Sciatic nerve (tissue), 2 donors: ENCODE measurements at places on chromosomes 11 and 22.

GRCh38 chr11:124481365-124482323 lies 36.1 kb upstream of the OR8B8 start:
- DNase-seq: no peak

GRCh38 chr11:130304651-130305050 lies 10.1 kb downstream of the ZBTB44 start:
- no peak for DNase-seq

GRCh38 chr11:106400949-106401570 lies 323.6 kb downstream of the AASDHPPT start:
- no peak for DNase-seq

DNA sequence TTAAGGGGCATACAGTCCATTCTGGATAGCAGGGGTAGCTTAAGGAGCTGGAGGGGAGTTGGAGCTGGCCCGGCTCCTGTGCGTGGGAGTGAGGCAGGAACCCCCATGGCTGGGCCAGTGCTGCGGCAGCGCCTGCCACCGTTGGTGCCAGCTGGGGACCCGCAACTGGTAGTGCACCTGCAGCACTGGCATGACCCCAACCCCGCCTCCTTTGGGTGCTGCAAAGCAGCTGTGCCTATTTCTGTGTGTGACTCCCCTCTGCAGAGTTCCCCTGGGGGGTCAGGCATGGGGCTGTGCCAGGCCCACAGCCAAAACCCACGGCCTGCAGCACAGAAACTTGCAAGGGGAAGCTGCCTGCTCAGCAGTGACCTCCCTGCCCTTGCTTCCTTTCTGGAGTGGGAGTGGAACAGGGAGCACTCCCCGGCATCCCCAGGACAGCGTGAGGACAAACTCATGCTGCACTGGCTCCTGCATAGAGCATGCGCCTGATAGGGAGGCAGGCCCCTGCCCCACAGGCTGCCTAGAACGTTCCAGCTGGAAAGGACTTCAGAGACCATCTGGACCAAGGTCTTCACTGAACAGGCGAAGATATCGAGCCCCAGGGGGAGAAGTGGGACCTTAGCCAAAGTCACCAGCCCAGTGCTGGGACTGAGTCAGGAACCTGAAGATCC lies 26.2 kb upstream of the RAB1B start:
- no peak for DNase-seq

DNA sequence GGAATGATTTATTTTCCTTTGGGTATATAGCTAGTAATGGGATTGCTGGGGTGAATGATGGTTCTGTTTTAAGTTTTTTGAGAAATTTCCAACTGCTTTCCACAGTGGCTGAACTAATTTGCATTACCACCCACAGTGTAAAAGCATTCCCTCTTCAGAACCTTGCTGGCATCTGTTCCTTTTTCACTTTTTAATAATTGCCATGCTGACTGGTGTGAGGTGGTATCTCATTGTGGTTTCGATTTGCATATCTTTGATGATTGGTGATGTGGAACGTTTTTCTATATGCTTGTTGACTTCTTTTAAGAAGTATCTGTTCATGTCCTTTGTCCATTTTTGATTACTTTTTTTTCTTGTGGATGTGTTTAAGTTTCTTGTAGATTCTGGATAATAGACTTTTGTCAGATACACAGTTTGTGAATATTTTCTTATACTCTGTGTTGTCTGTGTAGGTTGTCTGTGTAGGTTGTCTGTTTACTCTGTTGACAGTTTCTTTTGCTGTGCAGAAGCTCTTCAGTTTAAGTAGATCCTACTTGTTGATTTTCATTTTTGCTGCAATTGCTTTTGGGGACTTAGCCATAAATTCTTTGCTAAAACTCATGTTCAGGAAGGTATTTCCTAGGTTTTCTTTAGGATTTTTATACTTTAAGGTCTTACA lies 291.8 kb upstream of the DDI1 start:
- DNase-seq: no peak

DNA sequence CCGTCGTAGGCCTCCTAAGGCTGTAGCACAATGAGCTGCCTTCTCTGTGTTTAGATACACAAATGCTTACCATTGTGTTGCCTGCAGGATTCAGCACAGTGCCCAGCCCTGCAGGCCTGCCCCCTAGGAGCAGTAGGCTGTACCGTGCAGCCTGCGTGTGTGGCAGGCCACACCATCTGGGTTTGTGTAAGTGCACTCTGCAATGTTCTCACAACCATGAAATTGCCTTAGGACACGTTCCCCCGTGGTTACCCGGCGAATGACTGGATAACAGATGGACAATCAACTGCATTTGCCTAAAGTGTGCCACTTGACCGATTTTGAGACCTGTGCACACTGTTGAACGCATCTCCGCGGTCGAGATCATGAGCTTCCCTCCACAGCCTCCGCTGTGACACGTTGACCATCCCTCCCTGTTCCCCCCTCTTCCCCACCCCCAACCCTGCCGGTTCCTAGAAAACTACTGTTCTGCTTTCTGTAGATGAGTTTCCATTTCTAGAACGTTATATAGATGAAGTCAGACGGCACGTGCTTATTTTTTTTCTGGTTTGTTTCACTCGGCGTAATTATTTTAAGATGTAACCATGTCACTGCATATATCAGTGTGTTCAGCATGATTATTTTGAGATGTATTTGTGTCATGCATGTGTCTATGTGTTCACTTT lies 22.2 kb upstream of the CTSD start:
- DNase-seq: peak; percentile 63

GRCh38 chr11:40140560-40140959 lies 1318.9 kb downstream of the LRRC4C start:
- no peak for DNase-seq

- no peak for DNase-seq
Measured at GRCh38 chr22:31126128-31126868, 3.5 kb downstream of the INPP5J start.

- DNase-seq: peak; percentile 90
Measured at GRCh38 chr22:19959043-19959586, 17.5 kb upstream of the TXNRD2 start.

DNA sequence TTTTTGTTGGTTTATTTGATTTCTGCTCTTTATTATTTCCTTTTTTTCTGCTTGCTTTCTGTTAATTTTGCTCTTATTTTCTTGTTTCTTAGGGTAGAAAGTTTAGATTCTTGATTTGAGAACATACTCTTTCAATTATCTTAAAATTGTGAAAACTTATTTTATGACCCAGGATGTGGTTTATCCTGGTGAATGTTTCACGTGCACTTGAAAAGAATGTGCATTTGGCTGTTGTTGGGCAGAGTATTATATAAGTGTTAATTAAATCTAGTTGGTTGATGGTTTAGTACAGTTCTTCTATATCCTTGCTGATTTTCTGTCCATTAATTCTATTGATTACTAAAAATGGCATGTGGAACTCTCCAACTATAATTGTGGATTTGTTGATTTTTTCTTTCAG lies 66.9 kb upstream of the NARS2 start:
- DNase-seq: no peak

DNA sequence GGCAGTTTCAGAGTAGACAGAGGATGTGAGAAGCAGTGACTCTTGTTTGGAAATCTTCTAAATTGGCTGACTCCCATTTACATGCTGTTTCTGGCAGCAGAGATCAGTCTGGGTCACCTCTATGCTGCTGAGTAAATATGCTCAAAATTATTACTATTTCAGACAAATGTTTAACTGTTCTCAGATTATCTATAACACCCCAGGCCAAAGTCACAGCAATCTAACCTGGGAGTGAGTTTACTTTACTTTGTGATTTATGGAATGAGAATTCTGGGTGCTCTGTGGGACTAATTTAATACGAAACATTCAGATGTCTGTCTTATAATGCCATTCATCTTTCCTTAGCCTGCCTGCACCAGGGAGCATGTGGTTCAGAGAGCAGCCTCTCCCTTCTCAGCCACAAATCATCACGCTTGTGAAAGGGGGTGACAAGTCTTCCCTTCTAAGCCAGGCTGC lies 282.5 kb upstream of the MPPED2 start:
- DNase-seq: no peak

GRCh38 chr11:95791709-95792033 lies 1.4 kb downstream of the CEP57 start:
- DNase-seq: no peak

- DNase-seq: no peak
Measured at GRCh38 chr11:10265936-10266335, 28.1 kb downstream of the SBF2 start.

- DNase-seq: peak; percentile 87
Measured at GRCh38 chr22:44975427-44976262, 34.2 kb downstream of the PHF21B start.

DNA sequence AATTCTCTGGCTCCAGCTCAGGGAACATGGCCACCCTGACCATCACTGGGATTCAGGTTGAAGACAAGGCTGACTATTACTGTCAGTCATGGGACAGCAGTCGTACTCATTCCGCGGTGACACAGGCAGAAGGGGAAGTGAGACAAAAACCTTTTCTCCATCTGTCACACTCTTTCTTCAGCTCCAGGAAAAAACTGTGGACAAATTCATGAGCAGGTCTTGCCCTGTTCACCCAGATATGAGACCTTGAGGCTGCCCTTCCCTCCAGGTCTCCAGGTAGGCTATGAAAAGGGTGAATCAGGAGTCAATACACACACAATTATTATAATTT lies 39.4 kb upstream of the GGTLC2 start:
- no peak for DNase-seq

GRCh38 chr11:104898685-104899013 lies 389 bp upstream of the CASP12 start:
- no peak for DNase-seq

- no peak for DNase-seq
Measured at GRCh38 chr11:127133061-127133460, 132.5 kb upstream of the KIRREL3 start.

DNA sequence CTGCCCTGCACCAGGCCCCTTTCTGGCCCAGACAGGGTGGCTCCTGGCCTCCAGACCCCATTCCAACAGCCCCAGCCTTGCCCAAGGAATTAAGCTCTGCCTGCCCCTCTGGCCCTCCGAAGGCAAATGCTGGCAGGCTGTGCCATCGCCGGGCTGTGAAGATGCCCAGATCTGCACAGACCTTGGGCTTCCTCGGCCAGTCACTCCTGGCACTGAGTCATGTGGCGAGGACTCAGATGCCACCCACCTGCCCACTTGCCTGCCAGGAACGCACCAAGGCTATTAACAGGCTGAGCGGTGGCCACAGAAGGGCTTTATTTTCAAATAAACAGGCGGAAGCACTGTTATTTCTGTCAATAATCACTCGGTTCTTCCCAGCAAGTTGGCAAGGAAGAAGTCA lies 50.3 kb upstream of the TTLL12 start:
- DNase-seq: no peak

GRCh38 chr11:131957875-131958274 lies 587.5 kb downstream of the NTM start:
- DNase-seq: no peak

- no peak for DNase-seq
Measured at GRCh38 chr11:126723665-126724045, 276.9 kb downstream of the KIRREL3 start.

DNA sequence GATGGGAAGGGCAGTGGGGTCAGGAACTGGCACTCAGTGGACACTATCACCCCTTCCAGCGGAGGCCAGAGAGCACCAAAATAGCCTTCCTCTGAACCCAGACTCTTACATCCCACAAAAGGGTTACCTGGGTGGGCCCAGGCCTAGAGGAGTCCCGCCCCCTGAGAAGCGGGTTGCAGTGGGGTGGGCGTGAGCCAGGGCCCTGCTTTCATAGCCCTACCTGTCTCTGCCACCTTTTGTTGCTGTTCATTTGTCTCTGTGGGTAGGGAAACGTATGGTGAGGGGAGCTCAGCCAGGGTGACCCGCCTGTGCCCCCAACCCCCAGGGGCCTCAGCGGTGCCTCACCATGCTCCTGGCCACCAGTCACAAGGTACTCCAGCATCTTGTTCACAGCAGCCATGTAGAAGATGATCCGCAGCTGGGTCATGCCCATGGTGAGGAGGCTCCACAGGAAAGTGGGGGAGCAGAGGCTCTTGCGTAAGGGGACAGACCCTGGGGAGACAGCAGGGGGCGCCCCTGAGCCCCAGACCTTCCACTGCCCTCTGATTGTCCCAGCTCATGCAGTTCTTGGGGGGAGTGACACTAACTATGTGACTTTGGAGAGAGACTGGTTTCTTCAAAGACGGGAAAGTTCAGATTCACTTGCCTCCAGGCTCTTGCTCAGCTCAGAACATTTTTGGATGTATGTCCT lies 24.0 kb downstream of the SLC43A1 start:
- no peak for DNase-seq

DNA sequence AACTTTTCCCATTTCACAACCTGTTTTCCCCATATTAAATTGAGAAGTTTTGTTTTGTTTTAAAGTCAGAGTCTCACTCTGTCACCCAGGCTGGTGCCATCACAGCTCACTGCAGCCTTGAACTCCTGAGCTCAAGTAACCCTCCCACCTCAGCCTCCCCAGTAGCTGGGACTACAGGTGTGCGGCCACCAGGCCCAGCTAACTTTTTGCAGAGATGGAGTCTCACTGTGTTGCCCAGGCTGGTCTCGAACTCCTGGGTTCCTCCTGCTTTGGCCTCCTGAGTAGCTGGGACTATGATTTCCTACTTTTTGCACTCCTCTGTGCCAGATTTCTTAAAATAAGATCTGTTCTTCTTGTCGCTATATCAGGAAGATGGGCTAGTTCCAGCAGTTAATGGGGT lies 44.9 kb downstream of the GNB1L start:
- no peak for DNase-seq

GRCh38 chr11:59680287-59681154 lies 11.7 kb upstream of the PATL1 start:
- DNase-seq: peak; percentile 64

GRCh38 chr11:73227571-73228211 lies 9.6 kb downstream of the P2RY2 start:
- DNase-seq: peak; percentile 46

DNA sequence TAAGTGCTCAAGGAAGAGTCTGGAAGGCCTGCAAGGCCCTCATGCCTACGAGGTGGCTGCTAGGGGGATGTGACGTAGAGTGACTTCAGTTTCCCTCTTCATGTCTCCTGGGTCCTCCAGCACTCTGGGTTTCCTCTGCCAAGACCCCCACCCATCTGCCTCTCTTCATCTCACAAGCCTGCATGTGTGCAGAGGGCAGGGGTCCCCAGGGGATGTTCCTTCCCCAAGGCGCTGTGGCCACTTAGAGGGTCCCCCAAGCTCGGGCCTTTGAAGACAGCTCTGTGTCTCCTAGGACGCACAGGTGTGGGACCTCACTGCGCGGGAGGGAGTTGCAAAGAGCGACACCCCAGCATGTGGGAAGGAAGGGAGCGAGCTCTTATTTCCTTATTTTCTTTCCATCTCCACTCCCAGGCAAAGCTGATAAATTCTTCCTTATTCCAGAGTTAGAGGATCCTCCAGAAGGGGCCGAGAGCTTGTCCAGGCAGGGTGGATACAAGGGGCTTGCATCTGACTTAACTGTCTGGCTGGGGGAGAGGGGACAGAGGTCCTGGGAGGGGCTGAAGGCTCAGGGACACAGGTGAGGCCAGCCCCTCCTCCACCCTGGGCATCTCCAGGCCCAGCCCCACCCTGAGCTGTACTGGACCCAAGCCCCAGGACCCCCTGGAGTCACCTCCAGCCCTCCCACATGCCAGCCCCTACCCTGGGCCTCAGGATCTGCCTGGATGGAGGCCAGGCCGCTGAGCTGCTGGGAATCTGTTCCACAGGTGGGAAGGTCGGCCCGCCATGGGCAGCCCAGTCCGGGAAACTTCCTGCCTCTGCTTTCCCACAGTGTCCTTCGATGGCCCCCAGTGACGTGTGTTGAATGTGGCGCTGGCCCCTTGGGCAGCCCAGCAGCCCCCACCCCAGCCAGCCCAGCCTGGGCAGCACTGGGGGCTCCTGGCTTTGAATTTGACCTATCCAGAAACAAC lies 59.7 kb upstream of the KCNQ1OT1 start:
- peak; percentile 49 for DNase-seq

GRCh38 chr11:11028017-11028692 lies 170.3 kb upstream of the ZBED5 start:
- DNase-seq: peak; percentile 81
